Activated CD4-positive, alpha-beta memory T cell treated with anti-CD3 and anti-CD28 coated beads for 36 hours (primary cell): ENCODE measurements at places on chromosomes 4 and X.

- DNase-seq, result no peak
- peaks cover 4% of the 10 kb centered on the region for H3K27me3 ChIP-seq
- no peaks in the 10 kb centered on the region for H3K36me3 ChIP-seq
- no peaks in the 10 kb centered on the region for H3K4me1 ChIP-seq
- H3K27ac ChIP-seq, result no peak overlapping the region
These were observed 7.2 kb downstream of the ZNF185 start for GRCh38 chrX:152905081-152905420.

- DNase-seq, result no peak
- peaks cover 4% of the 10 kb centered on the region for H3K27me3 ChIP-seq
- H3K4me1 ChIP-seq, result no peaks in the 10 kb centered on the region
- H3K4me3 ChIP-seq, result no peak overlapping the region
- no peaks in the 10 kb centered on the region for H3K36me3 ChIP-seq
These were observed 47.5 kb downstream of the CPE start for GRCh38 chr4:165426331-165426730.

DNA sequence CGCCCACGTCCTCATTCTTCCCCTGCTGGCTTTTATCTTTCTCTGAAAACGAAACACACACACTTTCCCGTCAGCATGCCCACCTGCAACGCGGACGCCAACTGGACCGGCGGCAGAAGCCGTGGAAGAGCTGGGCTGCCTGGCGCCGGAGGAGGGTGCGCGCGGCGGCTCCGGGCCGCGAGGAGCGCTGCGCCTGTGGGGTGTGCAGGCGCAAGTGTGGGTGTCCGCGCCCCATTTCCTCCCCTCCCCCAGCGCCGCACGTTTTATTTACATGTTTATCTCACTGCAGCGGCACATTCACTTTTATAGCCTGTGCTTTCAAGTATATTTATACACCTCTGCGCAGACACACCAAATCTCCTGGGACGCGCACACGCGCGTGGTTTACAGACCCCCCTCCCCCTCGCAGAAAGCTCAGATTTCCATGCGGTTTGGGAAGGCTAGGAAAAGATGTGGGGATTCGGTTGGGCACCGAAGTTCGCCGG lies 1.5 kb downstream of the PITX2 start:
- H3K36me3 ChIP-seq, result peaks cover 14% of the 10 kb centered on the region
- no peak overlapping the region for H3K27ac ChIP-seq
- H3K4me1 ChIP-seq, result peaks cover 27% of the 10 kb centered on the region
- no peak for DNase-seq
- peak overlapping the region; percentile 12 for H3K4me3 ChIP-seq

DNA sequence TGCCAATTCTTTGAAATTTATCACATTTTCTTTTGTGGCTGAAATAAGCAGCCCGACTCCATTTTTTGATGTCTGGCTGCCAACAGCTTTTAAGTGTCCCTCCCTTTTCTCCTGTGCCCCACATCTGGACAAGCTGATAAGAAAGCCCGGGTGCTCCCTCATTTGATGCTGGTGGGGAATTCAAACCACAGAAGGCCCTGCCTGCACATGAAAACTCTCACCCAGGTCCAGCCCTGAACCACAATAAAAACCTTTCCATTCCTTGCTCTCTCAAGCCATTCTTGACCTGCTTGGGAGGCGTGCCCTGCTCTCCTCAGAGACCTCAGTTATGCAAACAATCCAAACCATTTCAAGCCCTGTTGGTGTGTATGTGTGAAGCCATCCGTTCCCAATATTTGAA lies 93.9 kb downstream of the FAM53A start:
- H3K27ac ChIP-seq, result no peak overlapping the region
- no peaks in the 10 kb centered on the region for H3K4me1 ChIP-seq

GRCh38 chrX:110002300-110003166 lies at the start of gene TMEM164:
TMEM164 (plus strand) TSS chrX:110003114; CDS start chrX:110003775, 661 bp downstream.
- H3K27ac ChIP-seq, result peak within 1 kb of the TSS; percentile 76
- peak; percentile 87 for DNase-seq
- H3K4me1 ChIP-seq, result peaks cover 34% of the 10 kb centered on the region
- no peaks in the 10 kb centered on the region for H3K27me3 ChIP-seq
- no peaks in the 10 kb centered on the region for H3K36me3 ChIP-seq

DNA sequence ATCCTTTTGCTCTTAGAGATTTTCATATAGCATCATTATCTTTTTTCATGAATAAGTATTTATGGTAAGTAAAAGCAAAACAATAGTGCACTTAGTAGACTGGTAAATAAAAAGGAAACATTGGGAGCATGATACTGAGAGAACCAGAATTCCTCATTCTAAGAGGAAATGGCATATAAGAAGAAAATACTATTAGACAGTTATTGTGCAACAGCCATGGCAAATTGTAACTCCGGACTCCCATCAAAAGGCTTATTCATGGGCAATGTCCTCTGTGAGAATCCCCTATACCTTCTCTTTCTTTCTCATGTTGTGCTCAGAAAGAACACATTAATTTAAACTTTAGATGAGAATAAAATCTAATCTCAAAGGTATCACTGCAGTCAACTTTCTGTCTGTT lies 42.4 kb downstream of the SPATA18 start:
- DNase-seq, result no peak
- no peak overlapping the region for H3K27ac ChIP-seq
- peaks cover 10% of the 10 kb centered on the region for H3K27me3 ChIP-seq
- H3K36me3 ChIP-seq, result no peaks in the 10 kb centered on the region

GRCh38 chrX:70496491-70496890 lies 51.9 kb downstream of the DLG3 start:
- H3K4me1 ChIP-seq, result peaks cover 8% of the 10 kb centered on the region
- DNase-seq, result no peak
- no peak overlapping the region for H3K4me3 ChIP-seq
- no peaks in the 10 kb centered on the region for H3K27me3 ChIP-seq
- no peak overlapping the region for H3K27ac ChIP-seq
- H3K36me3 ChIP-seq, result peaks cover 14% of the 10 kb centered on the region

DNA sequence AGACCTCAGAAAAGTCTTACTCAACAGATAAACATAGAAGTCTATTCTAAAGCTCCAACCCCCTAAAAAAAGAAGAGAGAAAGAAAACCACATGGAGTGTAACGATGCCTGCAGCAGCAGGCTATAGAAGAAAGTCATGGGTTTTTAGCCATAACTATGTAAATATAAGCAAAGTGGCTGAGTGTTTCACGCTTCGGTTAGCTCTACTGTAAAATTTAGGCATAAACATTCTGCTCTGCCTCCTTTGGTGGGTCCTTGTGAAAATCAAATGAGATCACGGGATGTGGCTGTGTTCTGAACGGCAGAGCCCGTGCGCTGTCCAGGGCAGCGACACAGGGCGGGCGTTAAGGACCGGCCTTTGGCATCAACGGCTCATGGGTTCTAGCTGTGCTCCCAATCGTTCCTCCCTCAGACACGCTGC lies 78.4 kb downstream of the IRF2 start:
- H3K27ac ChIP-seq, result no peak overlapping the region
- DNase-seq, result no peak
- peaks cover 43% of the 10 kb centered on the region for H3K4me1 ChIP-seq

DNA sequence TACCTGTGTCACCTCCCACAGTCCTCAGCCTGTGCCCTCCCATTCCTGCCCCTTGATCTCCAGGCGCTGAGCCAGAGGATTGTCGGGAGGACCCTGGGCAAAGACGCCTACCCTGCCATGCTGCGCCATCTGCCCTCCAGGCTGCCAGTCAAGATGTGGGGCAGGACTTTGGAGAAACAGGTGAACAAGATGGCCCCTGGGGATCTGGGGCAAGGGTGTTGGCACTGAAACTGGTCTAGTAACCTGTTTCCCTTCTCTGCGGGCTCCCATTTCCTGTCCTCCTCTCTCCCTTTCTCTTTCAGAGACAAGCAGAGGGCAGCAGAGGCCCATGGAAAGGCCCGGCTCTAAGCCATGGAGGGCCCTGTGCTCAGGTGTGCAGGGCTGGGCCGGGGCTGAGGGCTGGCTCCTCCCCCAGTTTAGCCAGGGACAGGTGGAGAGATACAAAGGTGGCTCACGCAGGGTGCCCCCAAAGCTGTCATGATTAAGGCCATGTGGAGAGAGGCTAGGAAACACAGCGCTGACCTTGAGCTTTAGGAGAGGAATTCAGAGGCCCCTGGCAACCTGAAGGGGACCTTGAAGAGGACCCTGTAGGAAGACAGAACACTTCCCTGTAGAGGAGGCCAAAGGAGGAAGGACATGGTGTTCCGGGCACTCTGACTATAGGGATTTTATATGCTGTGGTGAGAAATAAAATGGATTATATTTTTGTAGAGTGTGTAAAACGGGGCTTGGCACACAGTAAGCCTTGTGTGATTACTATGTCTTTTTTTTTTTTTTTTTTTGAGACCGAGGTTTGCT lies at the start of gene GLOD5:
Gene GLOD5, plus strand, starts transcription at position 74 of the 798 bp plus-strand sequence. Its CDS starts 44 bp downstream, at position 118.
- no peaks in the 10 kb centered on the region for H3K36me3 ChIP-seq
- peaks cover 4% of the 10 kb centered on the region for H3K4me1 ChIP-seq
- DNase-seq, result peak; percentile 49
- H3K27ac ChIP-seq, result no peak within 1 kb of the TSS
- no peak within 1 kb of the TSS for H3K4me3 ChIP-seq

DNA sequence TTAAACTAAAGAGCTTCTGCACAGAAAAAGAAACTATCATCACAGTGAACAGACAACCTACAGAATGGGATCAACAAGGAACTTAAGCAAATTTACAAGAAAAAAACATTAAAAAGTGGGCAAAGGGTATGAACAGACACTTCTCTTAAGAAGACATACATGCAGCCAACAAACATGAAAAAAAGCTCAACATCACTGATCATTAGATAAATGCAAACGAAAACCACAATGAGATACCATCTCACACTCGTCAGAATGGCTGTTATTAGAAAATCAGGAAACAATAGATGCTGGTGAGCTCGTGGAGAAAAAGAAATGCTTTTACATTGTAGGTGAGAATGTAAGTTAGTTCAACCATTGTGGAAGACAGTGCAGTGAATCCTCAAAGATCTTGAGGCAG lies 27.8 kb downstream of the PAPSS1 start:
- H3K36me3 ChIP-seq, result peaks cover 35% of the 10 kb centered on the region
- no peak for DNase-seq
- peaks cover 18% of the 10 kb centered on the region for H3K4me1 ChIP-seq
- H3K27ac ChIP-seq, result no peak overlapping the region

DNA sequence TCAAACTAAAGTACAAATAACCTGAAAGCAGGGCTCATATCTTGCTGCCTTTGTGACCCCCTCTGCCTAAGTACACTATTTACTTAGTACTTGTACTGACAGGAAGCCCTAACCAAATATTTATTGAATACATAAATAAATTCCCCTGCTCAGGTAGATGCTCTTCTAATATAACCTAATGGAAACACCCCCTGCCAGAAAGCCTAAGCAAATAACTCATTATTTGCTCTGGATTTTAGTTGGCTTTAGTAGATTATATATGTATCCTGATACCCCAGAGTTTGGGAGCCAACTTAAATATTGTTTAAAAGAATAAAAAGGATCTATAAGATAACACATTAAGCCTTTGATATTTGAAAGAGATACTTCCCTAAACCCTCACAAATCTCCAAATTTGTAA lies 318.2 kb downstream of the PPP1R2C start:
- no peaks in the 10 kb centered on the region for H3K27me3 ChIP-seq
- DNase-seq, result no peak

- no peaks in the 10 kb centered on the region for H3K27me3 ChIP-seq
- no peaks in the 10 kb centered on the region for H3K36me3 ChIP-seq
- DNase-seq, result peak; percentile 13
- H3K4me1 ChIP-seq, result no peaks in the 10 kb centered on the region
- no peak overlapping the region for H3K27ac ChIP-seq
These were observed 52.1 kb downstream of the NDST3 start for GRCh38 chr4:118086344-118086743.

GRCh38 chr4:55947912-55948725 lies 626 bp upstream of the CEP135 start:
- H3K4me1 ChIP-seq, result peaks cover 35% of the 10 kb centered on the region
- H3K27me3 ChIP-seq, result no peaks in the 10 kb centered on the region
- peak overlapping the region; percentile 91 for H3K27ac ChIP-seq

DNA sequence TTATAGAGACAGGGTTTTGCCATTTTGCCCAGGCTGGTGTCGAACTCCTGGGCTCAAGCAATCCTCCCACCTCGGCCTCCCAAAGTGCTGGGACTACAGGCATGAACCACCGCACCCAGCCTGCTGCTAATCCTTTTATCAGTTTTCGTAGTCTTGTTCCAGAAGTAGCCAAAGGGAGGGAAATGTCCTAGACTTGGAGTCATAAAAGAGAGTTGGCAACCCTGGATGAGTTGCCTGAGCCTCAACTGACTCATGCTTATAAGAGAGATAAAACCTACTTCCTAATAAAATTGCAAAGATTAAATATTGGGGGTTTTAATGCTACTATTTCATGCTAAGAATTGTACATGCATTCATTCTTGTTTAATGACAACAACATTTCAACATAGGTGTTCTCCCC lies 44.3 kb downstream of the CD40LG start:
- no peaks in the 10 kb centered on the region for H3K27me3 ChIP-seq
- peaks cover 12% of the 10 kb centered on the region for H3K36me3 ChIP-seq
- DNase-seq, result no peak
- peaks cover 85% of the 10 kb centered on the region for H3K4me1 ChIP-seq
- no peak overlapping the region for H3K4me3 ChIP-seq

GRCh38 chr4:120855307-120856001 lies 67.1 kb downstream of the PRDM5 start:
- no peak overlapping the region for H3K27ac ChIP-seq
- H3K36me3 ChIP-seq, result no peaks in the 10 kb centered on the region
- H3K27me3 ChIP-seq, result peaks cover 4% of the 10 kb centered on the region
- H3K4me3 ChIP-seq, result no peak overlapping the region

DNA sequence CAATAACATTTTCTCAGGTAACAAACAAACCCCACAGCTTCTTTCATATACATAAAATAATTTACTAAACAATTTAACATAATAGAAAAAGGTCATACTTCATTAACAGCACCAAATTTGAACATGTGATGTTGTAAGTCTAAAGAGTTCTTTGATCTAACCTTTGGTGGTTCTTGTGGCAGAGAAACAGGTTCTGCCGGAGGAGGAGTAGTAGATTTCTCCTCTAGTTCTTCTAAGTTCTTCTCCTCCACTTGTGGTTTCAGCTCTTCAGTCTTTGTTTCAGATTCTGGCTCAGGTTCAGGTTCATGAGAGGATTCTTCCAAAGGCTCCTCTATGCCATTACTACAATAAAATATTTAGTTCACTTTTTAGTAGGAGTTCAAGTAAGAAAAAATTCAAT lies 18.3 kb downstream of the G3BP2 start:
- H3K27ac ChIP-seq, result peak overlapping the region; percentile 82
- H3K4me3 ChIP-seq, result no peak overlapping the region
- peaks cover 38% of the 10 kb centered on the region for H3K36me3 ChIP-seq
- H3K4me1 ChIP-seq, result peaks cover 49% of the 10 kb centered on the region
- H3K27me3 ChIP-seq, result no peaks in the 10 kb centered on the region
- no peak for DNase-seq

GRCh38 chr4:100826808-100827548 lies 309.2 kb upstream of the EMCN start:
- H3K4me3 ChIP-seq, result no peak overlapping the region
- no peak overlapping the region for H3K27ac ChIP-seq
- no peaks in the 10 kb centered on the region for H3K36me3 ChIP-seq
- peaks cover 15% of the 10 kb centered on the region for H3K4me1 ChIP-seq
- no peaks in the 10 kb centered on the region for H3K27me3 ChIP-seq
- no peak for DNase-seq

- no peak for DNase-seq
- H3K27ac ChIP-seq, result no peak overlapping the region
- H3K36me3 ChIP-seq, result no peaks in the 10 kb centered on the region
- H3K4me1 ChIP-seq, result peaks cover 10% of the 10 kb centered on the region
These were observed 113.5 kb upstream of the TTC29 start for GRCh38 chr4:147059064-147059731.

- peaks cover 27% of the 10 kb centered on the region for H3K27me3 ChIP-seq
- DNase-seq, result no peak
- no peak overlapping the region for H3K27ac ChIP-seq
- no peaks in the 10 kb centered on the region for H3K36me3 ChIP-seq
These were observed 217.0 kb downstream of the SOWAHB start for GRCh38 chr4:76680952-76681351.

- no peaks in the 10 kb centered on the region for H3K4me1 ChIP-seq
- no peak for DNase-seq
- H3K4me3 ChIP-seq, result no peak overlapping the region
- no peaks in the 10 kb centered on the region for H3K36me3 ChIP-seq
- H3K27me3 ChIP-seq, result no peaks in the 10 kb centered on the region
These were observed 471.2 kb downstream of the IQCM start for GRCh38 chr4:149344436-149344835.
